Stimulated activated CD8-positive, alpha-beta memory T cell treated with anti-CD3 and anti-CD28 coated beads, Interleukin-4, amount 100 ng/mL, for 1 hour (primary cell): ENCODE measurements at places on chromosomes 12 and 14.

- no peak for DNase-seq
Measured at GRCh38 chr12:68349921-68350606, 17.9 kb upstream of the MDM1 start.

GRCh38 chr14:77033622-77034589 lies 5.4 kb upstream of the IRF2BPL start:
- no peak for DNase-seq

GRCh38 chr14:74852922-74853530 lies 22.9 kb downstream of the PROX2 start:
- no peak for DNase-seq

DNA sequence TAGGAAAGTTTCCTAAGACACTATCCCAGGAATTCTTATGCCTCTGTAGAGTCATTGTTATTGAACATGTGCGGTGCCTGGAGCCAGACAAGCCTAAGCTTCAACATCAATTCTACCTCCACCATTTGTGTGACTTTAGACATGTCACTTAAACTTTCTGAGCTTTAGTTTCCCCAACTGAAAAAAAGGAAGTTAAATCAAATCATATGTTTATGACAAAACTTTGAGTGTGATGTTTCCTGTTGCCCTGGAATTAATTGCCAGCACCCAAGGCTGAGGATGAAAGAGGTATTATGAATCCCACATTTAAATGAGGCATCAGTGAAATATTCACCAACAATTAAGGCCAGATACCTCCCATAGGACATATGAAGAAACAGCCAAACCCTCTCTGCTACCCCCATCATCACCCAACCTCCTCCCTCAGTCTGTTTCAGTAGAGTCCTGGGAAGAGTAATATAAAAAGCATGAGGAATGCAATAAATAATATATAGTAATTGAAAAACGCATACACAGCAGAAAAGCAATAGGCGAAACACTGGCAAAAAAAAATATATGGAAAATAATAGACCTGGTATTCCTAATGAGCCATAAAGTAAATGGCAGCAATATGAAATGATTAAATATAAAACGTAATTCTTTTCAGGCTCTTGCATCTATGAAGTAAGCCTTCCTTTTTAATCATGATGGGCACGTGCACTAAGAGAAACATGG lies 182.0 kb upstream of the DCN start:
- DNase-seq = no peak
